Stimulated activated CD8-positive, alpha-beta memory T cell treated with anti-CD3 and anti-CD28 coated beads, Interleukin-15, amount 100 ng/mL, for 4 hours (primary cell): ENCODE measurements at places on chromosomes 11 and 22.

GRCh38 chr11:45092901-45093760 lies 53.3 kb upstream of the PRDM11 start:
- DNase-seq, result peak; percentile 33

DNA sequence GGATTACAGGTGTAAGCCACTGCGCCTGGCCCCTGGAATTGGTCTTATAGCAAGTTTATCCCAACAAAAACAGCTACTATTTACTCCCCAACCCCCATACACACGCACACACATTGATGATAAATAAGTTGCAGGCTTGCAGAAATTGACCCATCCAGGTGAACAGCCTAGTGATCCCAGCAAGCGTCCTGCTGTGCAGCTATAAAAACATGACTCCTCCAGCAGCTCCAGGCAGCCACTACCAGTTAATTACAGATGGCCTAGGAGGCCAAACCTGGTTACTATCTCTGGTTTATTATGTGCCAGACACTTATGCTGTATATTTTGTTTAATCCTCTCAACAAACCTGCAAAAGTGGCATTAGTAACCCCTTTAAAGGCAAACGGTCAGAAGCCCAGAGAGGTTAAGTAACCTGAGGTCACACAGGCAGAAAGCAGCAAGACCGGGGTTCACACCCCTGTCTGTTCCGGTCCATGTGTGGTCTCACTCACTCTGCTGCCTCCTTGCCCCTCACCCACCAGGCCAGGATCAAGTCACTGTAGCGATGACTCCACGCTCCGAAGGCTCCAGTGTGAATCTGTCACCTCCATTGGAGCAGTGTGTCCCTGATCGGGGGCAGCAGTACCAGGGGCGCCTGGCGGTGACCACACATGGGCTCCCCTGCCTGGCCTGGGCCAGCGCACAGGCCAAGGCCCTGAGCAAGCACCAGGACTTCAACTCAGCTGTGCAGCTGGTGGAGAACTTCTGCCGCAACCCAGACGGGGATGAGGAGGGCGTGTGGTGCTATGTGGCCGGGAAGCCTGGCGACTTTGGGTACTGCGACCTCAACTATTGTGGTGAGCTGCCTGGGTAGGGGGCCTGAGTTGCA lies 6.6 kb downstream of the F2 start:
- no peak for DNase-seq

DNA sequence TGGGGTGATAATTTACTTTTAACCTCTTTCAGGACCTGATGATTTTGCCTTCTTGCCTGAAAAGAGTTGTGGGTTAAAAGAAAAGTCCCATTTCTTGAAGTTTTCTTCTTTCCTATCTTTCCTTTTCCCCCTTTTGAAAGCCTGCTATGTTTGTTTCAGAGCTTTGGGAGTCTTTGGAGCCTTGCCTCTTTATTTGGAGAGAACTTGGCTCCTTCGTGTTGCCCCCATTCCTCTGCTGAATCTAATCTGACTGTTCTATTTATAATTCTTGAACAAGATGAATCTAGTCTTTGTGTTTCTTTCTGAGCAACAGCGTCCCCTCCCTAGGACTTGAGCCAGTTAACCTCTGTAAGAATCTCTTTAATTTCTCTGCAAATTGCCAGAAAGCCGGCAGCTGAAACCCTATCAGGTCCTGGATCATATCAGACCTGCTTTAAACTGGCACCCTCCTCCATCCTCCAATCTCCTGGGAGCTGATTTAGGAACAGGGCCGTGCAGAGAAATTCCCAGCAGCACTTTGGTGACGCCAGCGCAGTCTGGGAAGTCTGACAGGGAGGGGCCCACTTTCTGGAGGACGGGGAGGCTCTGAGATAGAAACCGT lies 289.1 kb upstream of the SORL1-AS1 start:
- no peak for DNase-seq

DNA sequence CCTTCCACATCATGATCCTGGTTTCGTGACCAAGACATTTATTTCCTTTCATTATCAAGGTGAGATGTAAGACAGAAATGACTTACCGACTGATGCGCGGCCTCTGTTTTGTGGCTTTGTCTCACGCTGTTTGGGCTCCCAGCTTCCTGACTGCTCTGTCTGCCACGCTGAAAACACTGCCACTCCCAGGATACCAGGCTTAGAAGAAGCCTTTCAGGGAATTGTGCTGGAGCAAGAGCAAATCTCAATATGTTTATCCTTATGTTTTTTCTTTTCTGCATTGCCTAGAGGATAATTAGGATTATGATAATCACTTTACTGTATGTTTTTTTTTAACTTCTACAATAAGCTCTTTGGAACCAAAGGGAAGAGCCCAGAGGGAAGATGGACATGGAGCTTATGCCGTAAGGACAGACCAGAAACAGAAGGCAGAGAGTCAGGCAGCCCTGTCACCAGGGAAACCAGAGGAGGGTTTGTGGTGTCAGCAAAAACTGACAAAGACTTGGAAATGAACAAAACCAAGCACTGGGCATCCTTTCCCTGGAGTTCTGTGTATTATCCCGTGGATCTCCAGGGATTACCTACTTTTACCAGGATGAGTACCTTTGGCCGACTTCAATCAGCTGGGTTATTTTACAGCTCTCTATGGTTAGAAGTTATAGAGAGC lies 68.2 kb upstream of the ISX start:
- DNase-seq, result no peak

GRCh38 chr11:21646351-21646750 lies 546.5 kb upstream of the ANO5 start:
- DNase-seq, result no peak

GRCh38 chr22:27270818-27271510 lies 530.6 kb downstream of the MN1 start:
- DNase-seq, result no peak

DNA sequence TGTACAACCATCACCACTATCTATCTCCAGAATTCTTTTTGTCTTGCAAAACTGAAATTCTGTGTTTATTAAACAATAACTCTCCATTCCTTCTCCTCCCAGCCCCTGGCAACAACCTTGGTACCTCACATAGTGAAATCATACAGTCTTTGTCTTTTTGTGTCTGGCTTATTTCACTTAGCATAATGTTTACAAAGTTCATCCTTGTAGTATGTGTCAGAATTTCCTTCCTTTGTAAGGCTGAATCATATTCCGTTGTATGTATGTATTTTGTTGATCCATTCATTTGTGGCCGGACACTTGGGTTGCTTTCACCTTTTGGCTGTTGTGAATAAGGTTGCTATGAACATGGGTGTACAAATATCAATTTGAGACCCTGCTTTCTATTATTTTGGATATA lies 243.7 kb upstream of the TBCEL start:
- DNase-seq, result no peak

GRCh38 chr11:28461846-28462245 lies 353.7 kb downstream of the METTL15 start:
- DNase-seq, result no peak

GRCh38 chr22:24315367-24315966 lies 44.8 kb downstream of the SPECC1L start:
- DNase-seq, result no peak

DNA sequence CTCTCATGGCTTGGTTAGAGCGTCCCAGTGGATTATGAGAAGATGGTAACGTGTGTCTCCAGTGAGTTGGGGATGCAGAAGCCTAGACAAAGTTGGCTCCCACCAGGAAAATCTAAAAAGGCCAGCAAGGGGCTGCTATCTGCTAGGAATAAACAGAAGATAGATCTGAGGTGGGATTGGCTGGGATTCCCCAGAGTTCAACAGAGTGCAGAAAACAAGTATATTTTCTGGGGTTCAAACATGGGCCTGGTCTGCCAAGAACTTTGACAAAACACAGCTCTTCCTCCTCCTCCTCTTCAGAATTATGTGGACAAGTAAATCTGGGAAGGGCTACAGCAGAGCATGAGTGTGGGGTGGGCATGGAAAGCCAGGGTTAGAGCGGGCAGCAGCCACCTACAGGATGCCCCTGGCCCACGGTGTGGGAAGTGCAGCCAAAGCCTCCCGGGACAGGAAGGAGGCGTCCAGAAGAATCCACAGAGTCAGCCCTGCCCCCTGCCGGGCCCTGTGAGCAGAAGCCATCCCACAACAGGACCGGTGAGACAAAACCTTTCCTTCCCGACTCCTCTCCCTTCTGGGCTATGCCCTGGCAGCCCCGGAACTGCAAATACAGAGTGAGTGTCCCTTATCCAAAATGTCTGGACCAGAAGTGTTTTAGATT lies 67.1 kb downstream of the CD82 start:
- no peak for DNase-seq

- no peak for DNase-seq
These were observed 11.6 kb downstream of the TRIM21 start for GRCh38 chr11:4381901-4382300.

GRCh38 chr11:72584939-72585597 lies 89.2 kb downstream of the PDE2A start:
- no peak for DNase-seq

GRCh38 chr11:64695548-64695947 lies 27.4 kb downstream of the NRXN2 start:
- DNase-seq, result no peak

GRCh38 chr11:76762867-76763572 lies 20.1 kb upstream of the TSKU start:
- DNase-seq, result no peak

GRCh38 chr11:35549787-35550186 lies 24.4 kb upstream of the PAMR1 start:
- no peak for DNase-seq

- no peak for DNase-seq
These were observed 99.8 kb upstream of the NECTIN1 start for GRCh38 chr11:119828819-119829218.

GRCh38 chr22:35140879-35141745 lies 75.2 kb downstream of the ISX start:
- no peak for DNase-seq

DNA sequence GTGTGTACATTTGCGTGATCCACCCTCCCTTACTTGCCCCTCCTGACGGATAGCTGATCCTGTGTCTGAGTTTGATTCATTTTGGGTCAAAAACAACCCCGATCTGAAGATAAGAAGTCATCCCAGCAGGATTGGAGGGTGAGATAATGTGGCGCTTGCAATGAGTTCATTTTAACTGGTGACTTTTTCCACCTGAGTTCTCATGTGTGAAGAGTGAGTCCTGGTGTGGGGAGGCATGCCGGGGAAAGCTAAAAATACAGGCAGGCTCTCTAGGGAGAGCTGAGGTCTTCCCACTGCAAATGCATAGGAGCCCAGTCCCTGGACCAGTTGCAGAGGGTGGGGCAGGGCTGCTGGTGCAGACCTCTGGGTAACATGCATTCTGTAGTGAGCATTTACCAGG lies 35.7 kb upstream of the ELF5 start:
- DNase-seq, result no peak

- DNase-seq, result no peak
These were observed 83.9 kb upstream of the TIMP3 start for GRCh38 chr22:32717337-32718240.

GRCh38 chr11:45368697-45369096 lies 82.6 kb upstream of the SYT13 start:
- no peak for DNase-seq

DNA sequence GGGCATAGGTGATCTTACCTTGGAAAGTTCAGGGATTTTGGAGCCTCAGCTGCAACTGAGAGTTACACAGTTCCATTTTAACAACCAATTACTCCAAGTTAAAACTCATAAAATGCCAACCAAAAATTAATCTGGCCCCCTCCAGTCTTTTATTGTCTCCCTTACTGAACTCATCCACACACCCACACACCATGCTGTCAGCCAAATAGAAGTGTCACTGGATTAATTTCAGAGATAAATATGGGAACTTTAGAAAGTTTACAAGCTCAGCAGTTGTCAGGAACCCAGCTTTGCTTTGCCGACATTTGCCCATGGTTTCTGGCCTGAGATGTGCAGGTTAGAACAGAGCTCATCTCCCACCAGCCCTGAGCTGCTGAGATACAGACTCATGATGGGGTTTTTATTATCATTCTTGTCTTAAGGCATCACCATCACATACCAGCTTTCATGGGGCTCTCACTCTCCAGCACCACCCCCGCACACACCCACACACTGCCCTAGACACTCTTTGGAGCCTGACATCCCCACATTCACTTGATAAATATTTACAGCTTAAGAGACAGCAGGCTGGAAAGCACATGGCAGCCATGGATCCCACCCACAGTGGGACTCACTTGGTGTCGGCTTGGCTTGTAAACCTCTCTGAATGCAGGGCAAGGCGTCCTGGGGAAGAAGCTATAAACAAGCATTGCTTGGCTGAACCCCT lies 23.7 kb upstream of the CTR9 start:
- DNase-seq, result no peak

DNA sequence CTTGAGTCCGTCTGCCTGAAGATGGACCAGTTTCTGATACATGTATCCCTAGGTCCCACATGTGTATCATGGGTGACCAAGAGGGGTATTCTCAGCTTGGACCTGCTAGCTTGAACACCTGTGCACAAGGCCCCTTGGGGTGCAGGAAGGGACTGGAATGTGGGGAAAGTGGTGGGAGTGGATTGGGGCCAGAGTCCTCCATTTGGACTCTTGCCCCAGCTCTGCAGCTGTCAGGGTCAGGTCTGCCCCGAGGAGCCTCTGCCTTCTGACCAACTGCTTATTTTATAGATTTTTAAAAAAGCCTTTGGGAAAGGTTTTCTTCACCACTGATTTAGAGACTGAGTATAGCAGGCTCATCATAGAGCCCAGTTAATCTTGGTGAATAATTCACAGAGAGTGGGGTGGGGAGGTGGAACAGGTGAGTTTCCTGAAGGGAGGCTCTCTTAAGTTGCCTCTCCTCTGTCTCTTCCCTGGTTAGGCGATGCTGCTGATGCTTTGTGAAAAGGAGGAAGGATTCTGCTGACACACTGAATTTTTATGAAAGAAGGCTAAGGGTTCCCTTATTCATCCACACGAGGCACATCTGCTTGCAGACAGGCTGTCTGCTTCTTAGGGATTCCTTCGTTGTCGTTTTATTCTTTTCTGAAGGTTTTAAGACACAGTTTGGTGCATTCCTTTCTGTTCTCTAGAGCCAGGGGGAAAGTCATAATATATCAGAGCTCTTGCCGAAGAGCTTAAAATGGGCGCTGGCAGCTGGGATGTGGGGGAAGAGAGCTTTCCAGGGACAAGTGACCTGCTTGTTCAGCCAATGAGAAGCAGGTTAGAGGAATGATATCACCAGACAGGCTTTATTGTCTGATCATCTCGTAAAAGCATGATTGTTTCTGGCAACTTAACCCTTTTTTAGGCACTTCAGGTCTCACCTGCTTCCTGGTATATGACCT lies 19.9 kb downstream of the TRIM44 start:
- DNase-seq, result no peak

DNA sequence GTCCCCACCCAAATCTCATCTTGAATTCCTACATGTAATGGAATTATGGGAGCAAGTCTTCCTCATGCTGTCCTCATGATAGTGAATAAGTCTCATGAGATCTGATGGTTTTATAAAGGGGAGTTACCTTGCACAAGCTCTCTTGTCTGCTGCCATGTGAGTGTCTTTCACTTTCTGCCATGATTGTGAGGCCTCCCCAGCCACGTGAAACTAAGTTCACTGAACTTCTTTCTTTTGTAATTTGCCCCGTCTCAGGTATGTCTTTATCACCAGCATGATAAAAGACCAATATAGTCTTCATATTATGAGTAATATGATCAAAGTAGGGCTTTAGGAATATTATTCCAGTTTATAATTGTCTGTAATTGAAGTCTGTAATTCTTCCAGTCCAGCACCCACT lies 86.3 kb upstream of the ANO5 start:
- no peak for DNase-seq

GRCh38 chr22:20299746-20300136 lies 20.1 kb downstream of the DGCR6L start:
- no peak for DNase-seq

GRCh38 chr11:103637295-103637694 lies 399.1 kb upstream of the DDI1 start:
- no peak for DNase-seq
